ENCODE measurements at places on chromosomes 4 and X.

- DNase-seq = no peak
Observed at GRCh38 chrX:110153896-110154295, 151.0 kb downstream of the TMEM164 start.

DNA sequence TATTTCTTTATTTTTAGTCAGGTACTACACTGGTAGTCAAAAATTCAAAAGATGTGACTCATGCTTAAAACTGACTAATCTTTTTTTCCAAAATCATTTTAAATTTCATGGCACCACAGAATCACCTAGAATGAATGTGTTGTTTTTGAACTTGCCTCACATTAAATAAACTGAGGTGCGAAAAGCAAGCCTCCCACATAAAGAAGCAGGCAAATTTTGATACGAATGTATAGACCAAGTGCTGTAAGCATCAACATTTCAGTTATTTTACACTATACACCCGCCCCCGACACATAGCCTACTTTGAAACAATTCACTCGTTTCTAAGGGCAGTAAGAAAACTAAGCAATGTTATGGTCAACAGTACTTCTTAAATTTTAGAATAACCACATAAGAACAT lies 94.3 kb downstream of the MRPL1 start:
- DNase-seq = no peak

GRCh38 chrX:19804151-19804550 lies 83.2 kb downstream of the SH3KBP1 start:
- DNase-seq = no peak

GRCh38 chrX:153865321-153865580 lies 20.7 kb downstream of the L1CAM start:
- no peak for DNase-seq

GRCh38 chr4:72770708-72771107 lies 201.7 kb upstream of the ADAMTS3 start:
- DNase-seq = no peak

DNA sequence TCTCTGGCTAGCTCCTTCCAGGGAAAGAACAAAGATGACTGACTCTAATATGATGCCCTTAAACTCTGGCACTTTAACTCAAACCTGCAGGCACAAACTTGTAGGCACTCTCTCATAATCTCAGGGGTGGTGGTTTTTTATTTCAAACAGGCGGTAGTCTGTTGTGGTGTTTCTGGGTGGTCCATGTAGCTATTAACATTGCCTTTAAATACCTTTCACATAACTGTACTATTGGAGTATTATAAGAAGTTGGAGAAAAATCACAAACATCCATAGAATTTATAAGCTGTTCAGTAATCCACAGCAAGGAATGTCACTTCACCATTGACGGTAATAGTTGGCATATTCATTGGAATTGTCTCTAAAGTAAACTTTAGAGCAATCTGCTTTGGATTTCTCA lies 204.2 kb upstream of the PDE5A start:
- DNase-seq = no peak

- no peak for DNase-seq
Observed at GRCh38 chrX:18617407-18617750, 54.5 kb downstream of the RS1 start.

- no peak for DNase-seq
Observed at GRCh38 chr4:104758574-104758973, 263.9 kb upstream of the CXXC4 start.

DNA sequence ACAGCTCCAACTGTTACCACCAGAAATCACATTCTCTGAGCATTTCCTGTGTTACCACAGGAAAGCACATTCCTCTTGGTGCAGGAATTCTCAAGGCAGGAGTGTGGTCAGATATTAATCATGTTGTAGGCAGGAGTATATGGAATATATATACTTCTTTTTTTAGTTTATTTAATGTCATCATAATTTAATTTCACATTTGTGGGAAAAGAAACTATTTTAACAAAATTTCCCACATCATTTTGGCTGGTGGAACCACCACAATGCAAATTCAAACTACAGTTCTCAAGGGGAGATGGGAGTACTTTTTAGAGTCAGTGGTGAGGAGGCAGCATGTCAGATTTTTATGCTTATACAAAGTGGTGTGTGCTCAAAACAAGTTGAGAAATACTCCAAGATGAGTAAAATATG lies 139.0 kb downstream of the ATP10D start:
- no peak for DNase-seq

- DNase-seq = no peak
Observed at GRCh38 chr4:145482209-145483037, 770 bp downstream of the SMAD1 start.

GRCh38 chrX:122582975-122583305 lies 601.1 kb upstream of the GRIA3 start:
- no peak for DNase-seq

DNA sequence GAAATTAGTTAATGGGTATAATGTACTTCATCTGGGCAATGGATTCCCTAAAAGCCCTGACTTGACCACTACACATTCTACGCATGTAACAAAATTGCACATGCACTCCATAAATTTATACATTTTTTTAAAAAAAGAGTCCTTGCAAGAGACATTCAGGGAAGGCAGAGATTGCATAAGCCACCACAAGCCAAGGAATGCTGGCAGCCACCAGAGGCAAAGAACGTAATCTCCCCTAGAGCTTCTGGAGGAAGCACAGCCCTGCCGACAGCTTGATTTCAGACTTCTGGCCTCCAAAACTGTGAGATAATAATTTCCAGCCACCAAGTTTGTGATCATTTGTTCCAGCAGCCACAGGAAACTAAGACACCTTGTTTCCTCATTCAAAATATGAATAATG lies 185.6 kb upstream of the GALNT7 start:
- DNase-seq = no peak

- DNase-seq = no peak
Observed at GRCh38 chr4:18394656-18395055, 373.1 kb upstream of the LCORL start.

- no peak for DNase-seq
Observed at GRCh38 chrX:78687586-78687985, 28.5 kb upstream of the RTL3 start.

GRCh38 chr4:25926462-25926861 lies 12.4 kb downstream of the SMIM20 start:
- DNase-seq = peak; percentile 2

- DNase-seq = no peak
Observed at GRCh38 chrX:17056868-17057608, 110.6 kb downstream of the REPS2 start.

DNA sequence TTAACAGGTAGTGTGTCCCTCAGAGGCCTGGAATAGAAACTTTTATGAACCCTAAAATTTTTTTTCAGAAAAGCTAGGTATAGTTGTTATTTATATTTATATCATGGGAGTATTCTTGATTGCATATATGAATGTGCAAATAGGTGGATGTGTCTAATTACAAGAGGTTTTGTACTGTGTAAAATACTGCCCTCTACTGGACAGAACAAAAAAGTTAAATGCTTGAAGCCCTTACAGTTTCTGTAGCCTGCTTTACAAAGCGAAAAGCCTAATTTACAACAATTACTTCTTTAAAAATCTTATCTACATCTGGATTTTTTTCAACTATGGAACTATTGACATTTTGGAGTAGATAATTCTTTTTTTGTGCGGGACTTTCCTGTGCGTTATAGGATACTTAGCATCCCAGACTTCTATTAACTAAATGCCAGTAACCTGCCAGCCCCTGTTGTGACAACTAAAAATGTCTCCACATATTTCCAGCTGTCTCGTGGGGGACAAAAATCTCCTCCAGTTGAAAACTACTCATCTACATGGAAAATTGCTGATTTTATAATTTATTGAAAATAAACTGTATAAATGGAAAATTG lies 35.1 kb downstream of the ENPEP start:
- no peak for DNase-seq

GRCh38 chrX:38332505-38332904 lies 5.2 kb upstream of the RPGR start:
- DNase-seq = no peak

DNA sequence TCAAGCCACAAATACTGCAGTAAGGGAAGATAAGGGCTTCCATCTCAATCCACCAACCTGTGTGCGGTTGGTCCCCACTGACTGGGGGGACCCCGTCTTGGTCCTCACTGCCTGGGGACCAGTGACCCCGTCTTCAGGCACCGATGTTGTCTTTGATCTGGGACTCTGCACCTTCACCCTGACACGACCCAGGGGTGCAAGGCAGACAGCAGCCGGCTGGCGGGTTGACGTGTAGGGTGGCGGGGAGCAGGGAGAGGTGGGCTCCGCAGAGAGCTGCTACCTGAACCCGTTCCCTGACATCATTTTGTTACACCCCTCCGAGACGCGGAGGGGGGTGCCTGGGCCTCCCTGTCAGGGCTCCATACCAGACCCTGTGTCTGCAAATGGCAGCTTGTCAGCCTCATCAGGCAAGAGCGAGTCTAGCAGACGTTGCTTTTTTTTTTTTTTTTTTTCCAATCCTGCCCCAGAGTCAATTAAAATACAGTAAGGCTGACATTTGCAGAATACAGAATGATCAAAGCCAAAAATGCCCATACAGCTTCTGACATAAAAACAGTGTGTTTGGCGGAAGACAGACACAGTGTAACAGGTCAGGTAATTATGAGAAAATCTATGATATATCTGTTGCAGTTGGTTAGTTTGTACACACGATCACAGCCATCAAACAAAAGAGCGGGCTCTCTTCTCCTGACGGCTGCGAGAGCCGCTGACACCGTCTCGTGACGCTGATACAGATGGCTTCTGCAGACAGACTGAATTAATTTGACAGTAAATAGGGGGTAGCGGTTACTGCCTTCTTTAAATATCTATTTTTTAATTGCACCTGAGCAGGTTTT lies 118.6 kb downstream of the CRLF2 start:
- DNase-seq = no peak

DNA sequence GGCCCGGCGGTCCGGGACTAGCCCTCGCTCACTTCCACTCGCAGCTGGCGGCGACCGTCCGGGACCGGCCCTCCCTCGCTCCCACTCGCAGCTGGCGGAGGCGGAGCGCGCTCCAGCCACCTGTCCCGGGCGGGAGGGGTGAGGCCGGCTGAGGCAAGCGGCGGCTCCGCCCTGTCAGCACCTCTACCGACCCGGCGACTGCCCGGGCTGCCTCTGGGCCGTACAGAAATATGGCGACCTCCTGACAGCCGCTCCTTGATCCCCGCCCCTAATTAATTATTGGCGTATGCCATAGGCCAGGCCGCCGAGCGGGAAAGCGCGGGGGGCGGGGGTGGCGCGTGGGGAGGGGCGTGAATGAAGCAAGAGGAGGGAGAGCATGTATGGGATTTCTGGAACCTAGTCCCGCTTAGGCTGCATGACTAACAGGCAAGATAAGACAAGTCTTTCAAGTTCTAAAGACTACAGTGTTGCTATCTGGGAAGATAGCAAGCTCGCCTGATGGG lies at the start of gene MORC4:
MORC4 (minus strand) TSS at position 200 of the 503 bp plus-strand sequence. CDS start 243 bp downstream, outside the sequence.
- peak; percentile 5 for DNase-seq

GRCh38 chr4:56909086-56909894 lies 1.6 kb downstream of the REST start:
- no peak for DNase-seq

- DNase-seq = no peak
Observed at GRCh38 chr4:89788206-89789072, 48.5 kb downstream of the SNCA start.

GRCh38 chr4:74471264-74471663 lies 26.3 kb downstream of the AREG start:
- no peak for DNase-seq

DNA sequence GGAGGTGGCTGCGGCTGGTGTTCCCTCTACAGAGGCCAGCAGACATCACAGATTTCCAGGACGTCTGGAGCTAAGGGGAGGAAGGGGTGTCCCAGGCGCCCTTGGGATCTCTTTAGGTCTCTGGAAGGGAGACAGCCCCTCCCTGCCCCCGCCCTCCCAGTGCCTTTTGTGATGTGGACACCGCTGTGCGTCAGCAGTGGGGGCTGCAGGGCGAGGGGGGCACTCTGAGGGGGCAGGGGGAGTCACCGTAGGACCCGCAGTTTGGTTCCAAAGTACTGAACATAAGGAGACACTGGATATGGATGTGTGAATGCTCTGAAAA lies 25.6 kb upstream of the MXD4 start:
- no peak for DNase-seq

DNA sequence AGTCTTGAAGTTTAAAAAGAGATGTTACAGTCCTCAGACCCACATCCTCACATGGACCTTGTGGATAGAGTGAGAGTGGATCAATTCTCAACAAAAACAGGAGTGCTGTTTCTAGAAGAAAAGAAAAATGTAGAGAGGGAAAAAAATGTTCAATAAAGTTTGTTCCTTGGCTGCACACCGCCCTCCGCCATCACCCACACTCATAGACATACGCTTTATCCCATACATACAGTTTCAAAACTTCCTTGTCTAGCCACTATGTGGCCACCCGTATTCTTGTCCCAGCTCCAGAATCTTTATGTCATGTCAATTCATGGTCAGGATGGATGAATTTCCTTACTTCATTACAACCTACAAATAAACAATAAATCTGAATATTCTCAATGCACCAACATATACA lies 23.5 kb upstream of the ELF2 start:
- DNase-seq = no peak

- no peak for DNase-seq
Observed at GRCh38 chr4:91373546-91373945, 930.2 kb upstream of the GRID2 start.

DNA sequence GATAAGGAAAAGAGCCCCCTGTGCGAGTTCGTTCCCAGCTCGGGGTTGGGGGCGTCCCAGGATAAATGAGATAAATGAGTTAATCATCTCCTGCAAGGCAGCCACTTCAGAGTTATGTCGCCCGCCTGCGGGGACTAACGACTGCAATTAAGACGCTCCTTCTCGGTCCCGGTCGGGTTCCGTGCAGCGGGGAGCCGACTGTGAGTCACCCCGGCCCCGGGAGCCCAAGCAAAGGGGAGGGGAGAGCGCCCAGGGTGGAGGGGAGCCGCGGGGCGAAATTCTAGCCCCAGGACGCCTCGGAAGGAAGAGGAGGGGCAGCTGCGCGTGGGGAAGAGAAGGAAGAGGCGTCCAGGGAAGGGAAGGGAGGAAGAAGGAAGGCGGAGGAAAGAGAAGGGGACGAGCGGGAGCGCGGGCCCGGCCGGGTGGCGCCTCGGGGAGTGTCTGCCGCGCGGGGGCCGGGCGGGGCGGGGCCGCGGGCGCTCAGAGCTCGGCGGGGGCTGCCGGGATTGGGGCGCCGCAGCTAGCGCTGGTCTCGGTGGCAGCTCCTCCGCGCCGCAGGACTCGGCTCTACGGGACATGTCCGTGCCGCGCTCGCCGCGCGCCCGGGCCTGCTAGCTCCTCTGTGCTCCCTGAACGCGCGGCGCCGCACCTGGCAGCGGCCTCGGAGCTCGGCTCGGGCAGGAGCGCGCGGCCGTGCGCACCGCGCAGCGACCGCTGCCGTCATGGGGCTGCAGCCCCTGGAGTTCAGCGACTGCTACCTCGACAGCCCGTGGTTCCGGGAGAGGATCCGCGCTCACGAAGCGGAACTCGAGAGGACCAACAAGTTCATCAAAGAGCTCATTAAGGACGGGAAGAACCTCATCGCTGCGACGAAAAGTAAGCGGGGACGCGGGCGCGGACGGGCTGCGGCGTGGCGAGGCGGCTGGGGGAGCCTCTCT lies at the start of gene ARHGAP10:
ARHGAP10 (plus strand) TSS at position 509 of the 938 bp plus-strand sequence; CDS start at position 723, 214 bp downstream.
- peak; percentile 37 for DNase-seq

- no peak for DNase-seq
Observed at GRCh38 chr4:23324021-23324690, 565.7 kb downstream of the PPARGC1A start.
